Activated naive CD4-positive, alpha-beta T cell treated with anti-CD3 and anti-CD28 coated beads, Interleukin-2, amount 50 U/mL, for 72 hours (primary cell): ENCODE measurements at places on chromosomes 6 and 20.

GRCh38 chr20:12053353-12053752, 135.7 kb downstream of the BTBD3 start:
- DNase-seq: no peak

GRCh38 chr6:157453978-157454377, 73.0 kb downstream of the ZDHHC14 start:
- DNase-seq: no peak

DNA sequence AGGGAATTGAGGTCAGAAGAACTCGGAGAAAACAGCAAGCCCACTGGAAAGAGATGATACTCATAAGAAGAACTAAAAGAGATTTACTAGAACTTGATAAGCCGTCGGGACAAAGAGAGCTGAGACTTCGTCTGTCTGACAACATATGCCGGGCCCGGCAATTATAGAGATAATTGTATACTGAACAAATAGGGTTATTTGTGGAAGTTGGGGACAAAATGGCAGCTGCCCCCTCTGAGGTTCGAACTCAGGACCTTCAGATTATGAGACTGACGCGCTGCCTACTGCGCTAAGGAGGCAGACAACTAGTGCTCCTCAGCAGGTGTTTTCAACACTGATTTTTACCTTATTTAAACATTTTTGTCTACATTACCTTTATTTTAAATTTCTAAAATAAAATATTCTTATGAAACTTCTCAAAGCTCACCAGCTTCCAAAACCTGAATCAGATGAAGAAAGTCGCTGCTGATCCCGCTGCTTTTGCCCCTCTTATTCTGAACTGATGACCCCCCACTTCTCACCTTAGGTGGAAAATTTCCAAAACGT, 29.3 kb upstream of the TRIM27 start:
- no peak for DNase-seq

DNA sequence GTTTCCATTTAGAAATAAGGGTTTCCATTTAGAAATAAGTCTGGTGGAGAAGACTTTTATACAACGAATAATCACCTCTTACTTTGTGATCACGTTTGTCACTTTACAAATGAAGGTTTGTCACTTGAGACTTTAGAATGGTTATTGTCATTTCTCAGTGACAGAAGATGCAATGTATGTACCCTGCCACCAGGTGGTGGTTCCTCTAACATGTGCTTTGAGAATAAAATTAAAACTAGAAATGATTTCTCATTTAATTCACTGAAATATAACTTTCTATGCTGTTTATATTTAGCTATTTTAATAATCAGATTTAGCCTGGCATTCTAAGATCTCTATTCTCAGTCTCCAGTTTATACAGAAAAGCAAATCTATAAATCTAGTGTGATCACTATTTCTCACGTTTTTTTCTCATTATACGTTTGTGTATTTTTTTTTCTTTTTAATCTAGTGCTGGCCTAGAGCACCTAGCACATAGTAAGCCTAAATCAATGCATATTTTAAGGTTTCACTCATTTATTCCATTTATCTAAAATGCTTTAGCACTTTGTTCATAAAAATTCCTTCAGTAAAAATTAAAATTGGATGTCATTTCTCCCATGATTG, 57.4 kb upstream of the TFAP2D start:
- no peak for DNase-seq

- DNase-seq: no peak
Measured at GRCh38 chr6:157046776-157047175, 269.6 kb downstream of the ARID1B start.

- no peak for DNase-seq
Measured at GRCh38 chr6:49118478-49118877, 344.6 kb downstream of the MMUT start.

DNA sequence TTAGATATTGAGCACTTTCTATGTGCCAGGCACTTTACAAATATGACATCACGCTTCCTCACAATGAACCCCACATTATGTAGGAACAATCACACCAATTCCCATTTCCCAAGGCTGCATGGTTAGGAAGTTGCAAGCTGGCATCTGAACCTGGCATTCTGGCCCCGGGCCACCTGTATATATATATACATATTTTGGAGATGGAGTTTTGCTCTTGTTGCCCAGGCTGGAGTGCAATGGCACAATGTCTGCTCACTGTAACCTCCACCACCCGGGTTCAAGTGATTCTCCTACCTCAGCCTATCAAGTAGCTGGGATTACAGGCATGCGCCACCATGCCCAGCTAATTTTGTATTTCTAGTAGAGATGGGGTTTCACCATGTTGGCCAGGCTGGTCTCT, 30.4 kb downstream of the SRC start:
- DNase-seq: no peak

GRCh38 chr20:1827974-1828785, 67.0 kb upstream of the SIRPA start:
- no peak for DNase-seq

DNA sequence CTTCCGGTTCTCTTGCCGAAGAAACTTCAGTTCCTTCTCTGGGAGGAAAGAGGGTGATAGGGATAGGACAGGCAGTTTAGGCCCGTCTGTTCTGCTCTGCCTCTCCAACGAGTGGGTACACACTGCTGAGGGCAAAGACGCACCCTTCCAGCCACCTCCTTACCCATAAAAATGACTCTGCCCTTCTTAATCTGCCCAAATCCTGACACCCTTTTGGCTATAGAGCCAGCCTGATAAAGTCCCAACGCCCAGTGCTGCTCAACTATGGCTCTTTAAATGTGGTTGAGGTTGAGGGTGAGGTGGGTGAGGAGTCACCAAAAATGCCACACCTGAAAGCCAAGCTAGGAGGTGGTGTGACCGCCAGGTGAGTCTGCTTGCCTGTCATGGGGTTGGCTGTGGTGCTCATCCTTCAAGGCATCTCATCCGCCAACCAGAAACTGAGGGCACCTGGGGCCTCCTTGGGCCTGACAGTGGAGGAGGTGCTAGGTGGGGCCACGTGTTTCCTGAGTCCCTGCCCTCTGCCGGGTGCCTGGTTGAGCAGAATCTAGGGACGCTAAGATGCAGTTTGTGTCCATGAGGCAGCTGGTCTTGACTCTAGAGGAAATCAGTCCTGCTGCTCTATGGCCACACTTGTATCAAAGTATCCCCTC, 16.3 kb downstream of the CCDC167 start:
- DNase-seq: no peak

- no peak for DNase-seq
Measured at GRCh38 chr6:137024237-137024990, 20.4 kb downstream of the IL20RA start.

GRCh38 chr6:3036861-3037637, 31.2 kb upstream of the RIPK1 start:
- no peak for DNase-seq

DNA sequence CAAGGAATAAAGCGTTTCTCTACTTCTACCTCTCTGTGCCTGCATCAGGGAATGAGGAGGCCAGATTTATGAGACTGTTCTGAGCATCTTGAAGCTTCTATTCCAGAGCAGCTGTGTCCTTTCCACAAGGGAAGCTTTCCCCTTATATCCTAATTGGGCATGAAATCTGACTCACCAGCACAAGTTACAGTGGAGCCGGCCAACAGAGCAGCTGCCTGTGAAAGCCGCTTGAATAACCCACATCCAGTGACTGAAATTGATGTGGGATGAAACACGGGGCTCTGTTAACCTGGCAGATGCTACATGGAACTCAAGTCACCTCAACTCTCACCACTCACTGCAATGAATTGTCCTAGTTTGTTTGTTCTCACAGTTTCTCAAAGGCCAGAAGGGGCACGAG, 400.3 kb downstream of the TFAP2A start:
- DNase-seq: no peak

- no peak for DNase-seq
Measured at GRCh38 chr20:24206995-24207394, 218.4 kb upstream of the GGTLC1 start.

- DNase-seq: no peak
Measured at GRCh38 chr6:110881546-110882273, 7.1 kb downstream of the AMD1 start.

- DNase-seq: no peak
Measured at GRCh38 chr20:25676164-25676809, 20.4 kb downstream of the ZNF337 start.

GRCh38 chr6:161889324-161889723, 615.5 kb upstream of the AGPAT4 start:
- no peak for DNase-seq

- no peak for DNase-seq
Measured at GRCh38 chr6:105562027-105562426, 159.1 kb upstream of the PREP start.

- DNase-seq: no peak
Measured at GRCh38 chr20:44851545-44851944, 34.0 kb upstream of the YWHAB start.

DNA sequence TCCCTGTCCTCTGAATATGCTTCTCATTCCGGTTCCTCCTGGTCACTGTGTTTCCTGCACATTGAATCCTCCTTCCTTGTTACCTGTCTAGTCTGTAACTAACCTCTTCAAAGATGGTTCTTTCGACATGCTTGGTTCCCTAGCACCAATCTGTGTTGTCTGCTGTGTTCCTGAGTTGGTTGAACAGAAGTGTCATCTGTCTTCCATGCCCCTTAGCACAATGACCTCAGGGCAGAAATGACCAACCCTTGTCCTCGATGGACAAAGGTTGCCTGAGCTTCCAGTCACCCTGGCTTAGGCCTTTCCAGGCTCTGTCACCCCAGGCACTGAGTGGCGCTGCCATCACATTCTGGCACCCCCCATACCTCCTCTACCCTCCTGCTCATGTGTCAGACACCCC, 266.8 kb upstream of the RIN2 start:
- DNase-seq: no peak

DNA sequence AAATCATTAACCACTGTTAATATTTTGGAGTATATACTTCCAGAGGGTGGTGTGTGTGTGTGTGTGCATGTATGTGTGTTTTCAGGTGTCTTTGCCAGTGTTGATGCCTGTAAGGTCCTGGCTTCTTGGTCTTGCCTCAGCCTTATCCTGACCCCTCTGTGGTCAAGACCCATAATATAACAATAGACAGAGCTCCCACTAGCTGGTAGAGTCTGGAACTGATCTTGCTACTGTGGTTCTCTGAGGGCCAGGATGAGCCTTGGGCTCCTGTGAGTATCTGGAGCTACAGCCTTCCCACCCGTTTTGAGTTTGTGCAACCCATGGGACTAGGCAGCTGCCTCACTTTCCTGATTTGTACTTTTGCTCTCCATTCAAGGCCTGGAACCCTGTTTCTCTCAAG, 191.0 kb downstream of the IBTK start:
- no peak for DNase-seq

GRCh38 chr6:14142511-14143223, 25.1 kb downstream of the CD83 start:
- DNase-seq: no peak

DNA sequence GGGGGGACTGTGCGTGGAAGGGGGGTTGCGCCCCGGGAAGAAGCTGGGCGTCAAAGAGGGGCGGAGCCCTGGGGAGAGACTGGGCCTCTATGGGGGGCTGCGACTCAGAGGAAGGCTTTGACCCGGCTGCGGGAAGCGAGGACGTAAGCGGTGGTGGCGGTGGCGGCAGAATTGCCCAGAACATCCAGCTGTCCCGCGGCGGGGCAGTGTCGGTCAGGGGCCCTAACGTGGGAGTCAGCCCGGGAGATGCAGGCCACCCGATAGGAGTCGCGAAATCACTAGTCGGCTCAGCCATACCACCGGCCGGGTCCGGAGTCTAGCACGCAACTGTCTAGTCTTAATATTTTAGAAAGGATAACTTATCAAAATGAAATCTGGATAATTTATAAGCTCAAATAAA, 387.6 kb upstream of the EYS start:
- no peak for DNase-seq

GRCh38 chr6:52995913-52996645, 995 bp upstream of the GSTA4 start:
- DNase-seq: peak; percentile 29

- no peak for DNase-seq
Measured at GRCh38 chr6:132959639-132960326, 145.4 kb downstream of the RPS12 start.

DNA sequence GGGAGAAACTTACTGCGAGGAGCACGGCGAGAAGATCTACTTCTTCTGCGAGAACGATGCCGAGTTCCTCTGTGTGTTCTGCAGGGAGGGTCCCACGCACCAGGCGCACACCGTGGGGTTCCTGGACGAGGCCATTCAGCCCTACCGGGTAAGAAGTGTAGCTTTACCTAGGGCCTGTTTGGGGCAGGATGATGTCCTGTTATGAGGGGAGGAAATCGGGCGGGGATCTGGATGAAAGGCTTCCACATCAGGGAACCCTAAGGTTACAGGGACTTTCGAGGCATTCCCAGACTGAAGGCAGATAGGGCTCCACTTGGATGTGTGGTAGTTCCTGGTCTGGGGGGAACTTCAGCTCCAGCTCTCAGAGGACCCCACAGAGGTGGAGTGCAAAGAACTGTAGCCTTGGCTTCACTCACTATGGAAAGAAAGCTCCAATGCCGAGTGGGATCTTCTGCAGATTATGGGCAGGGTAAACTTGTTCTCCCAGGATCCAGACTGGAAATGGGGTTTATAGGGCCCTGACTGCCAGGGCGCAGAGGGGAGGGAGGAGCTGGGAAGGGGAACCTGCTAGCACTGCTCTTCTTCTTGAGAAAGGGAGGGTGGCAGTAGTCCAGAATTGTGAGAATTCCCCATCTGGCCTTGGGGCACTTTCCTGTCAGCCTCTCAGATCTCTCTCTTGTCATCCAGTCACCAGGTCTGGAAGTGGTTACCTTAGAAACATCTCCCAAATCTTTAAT, 740 bp downstream of the TRIM15 start:
- no peak for DNase-seq

GRCh38 chr6:87728706-87729105, 26.7 kb upstream of the AKIRIN2 start:
- DNase-seq: no peak

DNA sequence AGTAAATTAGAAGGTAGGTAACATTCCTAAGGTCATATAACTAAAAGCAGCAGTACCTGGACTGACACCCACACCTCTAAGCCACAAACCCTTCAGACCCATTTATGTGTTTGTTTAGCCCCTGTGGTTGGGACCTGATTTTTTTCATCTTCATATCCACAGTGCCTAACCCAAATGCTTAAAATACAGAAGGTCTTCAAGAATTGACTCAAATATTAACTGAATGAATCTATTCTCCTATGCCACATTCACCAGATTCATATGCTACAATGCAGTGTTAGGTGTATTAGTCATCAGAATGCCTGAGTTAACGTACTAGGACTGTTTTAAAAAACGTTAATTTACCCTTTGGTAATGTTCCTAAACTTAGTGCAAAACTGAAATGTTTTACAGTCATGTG, 124.8 kb downstream of the AHI1 start:
- no peak for DNase-seq
